ENCODE measurements at places on chromosomes 4 and X.

GRCh38 chr4:142801966-142802365, 44.1 kb downstream of the INPP4B start:
- no peak for DNase-seq

DNA sequence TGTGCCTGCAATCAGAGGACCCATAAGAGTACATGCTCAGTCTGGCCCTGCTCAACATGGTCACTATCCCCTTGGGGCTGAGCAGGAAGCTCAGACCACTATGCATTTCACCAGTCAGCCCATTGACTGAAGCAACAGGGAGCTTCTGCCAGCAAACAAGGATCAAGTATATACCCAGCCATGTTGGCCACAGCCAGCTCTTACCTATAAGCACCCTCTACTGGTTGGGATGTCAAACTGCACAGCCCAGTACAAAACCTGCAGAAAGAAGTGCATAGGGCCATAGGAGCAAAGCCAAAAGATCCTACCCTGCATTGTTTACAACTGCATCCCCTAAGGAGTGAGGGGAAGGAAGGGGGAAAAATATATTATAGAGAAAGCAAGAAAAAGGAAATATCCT, 214.4 kb upstream of the CPEB2 start:
- no peak for DNase-seq

- no peak for DNase-seq
These were observed 254.5 kb upstream of the RPS6KA3 start for GRCh38 chrX:20521222-20521621.

GRCh38 chr4:76998251-76998901, 48.8 kb downstream of the SEPTIN11 start:
- DNase-seq = no peak

DNA sequence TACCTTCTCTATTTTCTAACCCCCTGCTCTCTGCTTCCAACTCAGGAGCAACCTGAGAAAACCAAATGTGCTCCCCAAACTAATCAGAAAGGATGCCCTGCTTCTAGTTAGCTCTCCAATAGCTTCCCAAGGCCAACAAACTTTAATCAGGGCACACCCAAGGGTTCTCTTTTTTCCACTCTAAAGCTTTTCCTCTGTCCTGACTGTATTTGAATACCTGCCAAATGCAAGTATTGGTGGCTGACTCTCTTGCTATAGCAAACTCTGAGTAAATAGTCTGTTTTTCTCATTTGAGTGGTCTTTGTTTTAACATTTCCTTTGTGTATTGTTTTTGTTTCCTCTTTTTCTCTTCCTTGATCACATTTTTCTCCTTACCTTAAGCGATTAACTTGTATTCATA, 52.5 kb downstream of the GBA3 start:
- DNase-seq = no peak

DNA sequence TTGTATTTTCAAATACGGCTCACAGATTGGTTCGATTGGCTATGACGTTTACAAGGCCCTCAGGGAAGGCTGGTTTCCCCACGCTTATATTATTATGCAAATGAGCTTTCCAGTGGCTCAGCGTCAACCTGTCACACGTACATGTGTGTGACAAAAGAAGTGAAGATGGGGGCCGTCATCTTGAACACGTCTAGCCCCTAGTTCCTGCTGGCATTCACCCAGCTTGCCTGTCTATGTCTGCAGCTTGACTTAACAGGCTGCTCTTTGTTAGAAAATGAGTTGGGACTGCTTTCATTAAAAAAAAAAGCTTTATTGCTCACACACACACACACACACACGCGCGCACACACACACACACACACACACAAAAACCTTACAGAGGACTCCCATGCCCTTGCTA, 283.6 kb upstream of the CTSO start:
- DNase-seq = no peak

- no peak for DNase-seq
These were observed 51.4 kb downstream of the NALF2 start for GRCh38 chrX:69555481-69556041.

DNA sequence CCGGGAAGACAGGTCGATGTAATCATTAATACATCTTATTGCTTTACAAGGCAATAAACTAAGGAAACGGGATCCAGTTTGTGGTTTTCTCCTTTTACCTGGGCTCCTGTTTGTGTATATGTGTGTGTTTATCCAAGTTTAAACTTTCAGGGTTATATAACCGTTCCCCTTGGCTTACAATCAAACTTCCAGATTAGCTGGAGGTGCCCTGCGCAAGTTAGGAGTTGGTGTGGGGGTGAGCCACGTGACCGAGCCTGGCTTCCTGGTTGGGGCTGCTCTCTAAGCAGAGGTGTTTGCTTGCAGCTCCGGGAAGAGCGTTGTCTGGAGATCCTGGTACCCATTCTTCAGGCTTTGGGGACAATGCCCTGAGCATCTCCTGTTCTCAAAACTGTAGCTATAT, 129.2 kb downstream of the FHDC1 start:
- no peak for DNase-seq
